ENCODE measurements at places on chromosomes 3 and 15. TPM values are rescaled to one million over a fixed set of nuclear protein-coding genes. Genes with fewer than 3 reads are reported as not detected.

- H3K36me3 ChIP-seq: no peaks in the 10 kb centered on the region
- H3K27me3 ChIP-seq: no peaks in the 10 kb centered on the region
- no peak overlapping the region for H3K27ac ChIP-seq
- H3K4me3 ChIP-seq: no peak overlapping the region
- DNase-seq: no peak
- H3K4me1 ChIP-seq: peaks cover 14% of the 10 kb centered on the region
Observed at GRCh38 chr3:4672725-4673275, 179.7 kb downstream of the ITPR1 start.

DNA sequence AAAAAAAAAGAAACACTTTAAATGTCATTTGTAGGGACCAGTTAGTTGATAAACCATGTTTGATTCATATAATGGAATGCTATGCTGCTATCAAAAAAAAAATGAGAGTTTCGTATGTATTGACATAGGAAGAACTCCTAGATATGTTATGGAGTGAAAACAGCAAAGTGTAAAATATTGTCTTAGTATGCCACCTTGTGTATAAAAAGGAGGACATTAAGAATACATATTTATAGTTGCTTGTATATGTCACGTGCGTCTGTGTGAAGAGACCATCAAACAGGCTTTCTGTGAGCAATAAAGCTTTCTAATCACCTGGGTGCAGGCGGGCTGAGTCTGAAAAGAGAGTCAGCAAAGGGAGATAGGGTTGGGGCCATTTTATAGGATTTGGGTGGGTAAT lies 39.5 kb downstream of the KBTBD8 start:
- no peak overlapping the region for H3K27ac ChIP-seq
- DNase-seq: peak; percentile 8
- H3K4me1 ChIP-seq: no peaks in the 10 kb centered on the region
- H3K27me3 ChIP-seq: no peaks in the 10 kb centered on the region

DNA sequence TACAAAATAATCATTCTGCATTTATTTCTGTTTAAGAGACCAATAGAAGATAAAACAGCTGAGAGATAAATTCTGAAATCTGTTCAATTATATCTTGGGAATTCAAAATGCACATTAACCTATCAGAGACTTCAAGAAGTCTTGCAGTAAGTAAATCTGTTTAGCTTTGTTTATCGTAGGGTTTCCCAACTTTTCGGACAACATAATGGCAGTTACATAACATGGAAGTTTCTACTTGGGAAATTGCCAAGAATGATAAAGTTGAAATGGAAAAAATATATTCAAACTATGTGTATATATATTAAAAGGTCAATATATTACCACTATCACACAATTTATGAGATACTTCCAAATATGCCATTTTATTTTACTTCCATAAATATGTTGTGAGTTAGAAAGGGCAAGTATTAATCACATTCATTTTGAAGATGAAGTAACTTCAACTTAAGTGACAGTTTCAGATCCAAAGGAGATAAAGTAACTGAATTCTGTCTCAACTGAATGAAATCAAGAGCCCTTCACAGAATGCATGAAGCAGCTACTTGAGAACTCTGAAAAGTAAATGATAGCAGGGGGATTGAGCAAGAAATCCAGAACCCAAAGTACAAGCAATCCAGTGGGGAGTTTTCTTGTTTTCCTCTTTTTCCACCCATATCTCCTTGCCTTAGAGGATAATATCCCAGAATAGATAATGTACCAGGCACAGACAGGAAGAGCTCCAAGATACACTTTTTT lies 108.8 kb downstream of the PLOD2 start:
- no peak overlapping the region for H3K27ac ChIP-seq
- no peaks in the 10 kb centered on the region for H3K27me3 ChIP-seq
- H3K4me1 ChIP-seq: no peaks in the 10 kb centered on the region
- H3K4me3 ChIP-seq: no peak overlapping the region
- 0 out of 2 replicates have a peak, but pooled peaks cover 3% of the 10 kb centered on the region for H3K36me3 ChIP-seq
- DNase-seq: no peak

DNA sequence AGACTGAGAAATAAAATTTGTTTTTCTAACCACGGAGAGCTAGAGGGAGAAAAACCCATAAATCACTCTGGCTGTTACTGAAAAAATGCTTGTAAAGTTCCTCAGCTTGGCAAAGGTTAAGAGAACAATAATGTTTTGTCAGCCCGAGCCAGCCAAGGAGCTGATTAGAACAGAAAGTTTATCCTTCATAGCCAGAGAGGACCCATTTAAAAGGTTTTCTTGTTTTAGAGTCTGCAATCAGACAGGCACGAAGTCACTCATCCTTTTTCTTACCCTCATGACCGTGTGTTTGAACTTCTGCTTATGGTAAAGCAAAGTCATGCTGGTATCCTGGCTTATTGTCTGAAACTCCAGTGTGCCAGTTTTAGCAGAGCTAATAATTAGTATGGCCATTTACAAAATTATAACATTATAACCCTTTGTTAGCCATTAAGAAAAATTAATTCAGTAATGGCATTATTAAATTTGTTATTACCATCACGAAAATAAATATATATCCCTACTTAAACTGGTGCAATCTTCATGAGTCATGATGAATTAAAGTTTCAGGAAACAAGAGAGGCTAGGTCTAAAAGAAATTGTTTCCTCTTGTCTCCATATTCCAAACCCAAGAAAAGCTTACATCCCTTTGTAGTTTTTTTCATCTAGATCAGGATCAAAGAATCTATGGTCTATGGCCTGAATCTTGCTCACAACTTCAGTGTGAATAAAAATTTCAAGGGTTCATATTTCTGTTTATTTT lies 13.5 kb upstream of the STXBP5L start:
- no peak overlapping the region for H3K4me3 ChIP-seq
- DNase-seq: no peak
- H3K4me1 ChIP-seq: no peaks in the 10 kb centered on the region
- no peak overlapping the region for H3K27ac ChIP-seq
- no peaks in the 10 kb centered on the region for H3K36me3 ChIP-seq

- peaks cover 16% of the 10 kb centered on the region for H3K27me3 ChIP-seq
- DNase-seq: no peak
- no peak overlapping the region for H3K27ac ChIP-seq
- no peak overlapping the region for H3K4me3 ChIP-seq
- H3K4me1 ChIP-seq: peaks cover 11% of the 10 kb centered on the region
Observed at GRCh38 chr15:65945616-65946015, 76.3 kb downstream of the RAB11A start.

DNA sequence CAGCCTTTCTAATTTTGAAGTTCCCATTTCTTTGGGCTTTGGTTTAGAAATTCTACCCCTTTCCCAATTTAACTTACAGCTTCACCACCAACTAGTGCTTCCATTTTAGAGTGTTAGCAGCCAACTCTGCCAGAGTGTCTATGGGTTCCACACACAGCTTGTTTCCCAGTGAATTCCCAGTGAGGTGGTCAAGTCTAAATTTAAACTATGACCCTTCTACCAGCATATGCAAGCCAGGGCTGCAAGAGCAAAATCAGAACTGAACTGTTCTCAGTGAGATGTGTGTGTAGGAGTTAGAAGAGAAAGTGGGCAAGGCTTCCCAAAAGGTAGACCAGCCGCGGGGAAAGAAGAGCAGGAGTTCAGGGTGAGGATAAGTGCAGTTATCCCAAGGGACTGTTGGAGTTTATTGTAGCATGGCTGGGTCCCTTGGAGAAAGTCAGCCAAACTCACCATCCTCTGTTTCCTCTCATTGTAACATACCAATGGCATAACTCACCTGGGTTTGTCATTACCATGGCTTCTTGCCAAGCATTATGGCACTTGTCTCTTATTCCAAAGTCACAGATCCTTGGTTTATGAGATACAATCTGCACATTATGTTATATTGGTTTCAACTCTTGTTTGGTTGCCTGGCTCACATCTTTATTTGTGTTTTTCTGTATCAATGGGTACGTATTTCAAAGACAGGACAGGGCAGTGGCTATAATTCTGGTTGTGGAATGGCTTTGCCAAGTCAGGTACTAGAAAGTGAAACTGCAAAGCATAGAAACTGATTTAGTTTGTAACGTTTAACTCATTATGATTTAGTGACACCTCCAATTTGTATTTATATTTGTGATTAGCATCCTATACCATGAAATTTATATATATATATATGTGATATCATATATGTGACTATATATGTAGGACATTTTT lies 130.2 kb upstream of the UMPS start:
- peak; percentile 38 for DNase-seq
- H3K27ac ChIP-seq: no peak overlapping the region
- no peaks in the 10 kb centered on the region for H3K4me1 ChIP-seq

DNA sequence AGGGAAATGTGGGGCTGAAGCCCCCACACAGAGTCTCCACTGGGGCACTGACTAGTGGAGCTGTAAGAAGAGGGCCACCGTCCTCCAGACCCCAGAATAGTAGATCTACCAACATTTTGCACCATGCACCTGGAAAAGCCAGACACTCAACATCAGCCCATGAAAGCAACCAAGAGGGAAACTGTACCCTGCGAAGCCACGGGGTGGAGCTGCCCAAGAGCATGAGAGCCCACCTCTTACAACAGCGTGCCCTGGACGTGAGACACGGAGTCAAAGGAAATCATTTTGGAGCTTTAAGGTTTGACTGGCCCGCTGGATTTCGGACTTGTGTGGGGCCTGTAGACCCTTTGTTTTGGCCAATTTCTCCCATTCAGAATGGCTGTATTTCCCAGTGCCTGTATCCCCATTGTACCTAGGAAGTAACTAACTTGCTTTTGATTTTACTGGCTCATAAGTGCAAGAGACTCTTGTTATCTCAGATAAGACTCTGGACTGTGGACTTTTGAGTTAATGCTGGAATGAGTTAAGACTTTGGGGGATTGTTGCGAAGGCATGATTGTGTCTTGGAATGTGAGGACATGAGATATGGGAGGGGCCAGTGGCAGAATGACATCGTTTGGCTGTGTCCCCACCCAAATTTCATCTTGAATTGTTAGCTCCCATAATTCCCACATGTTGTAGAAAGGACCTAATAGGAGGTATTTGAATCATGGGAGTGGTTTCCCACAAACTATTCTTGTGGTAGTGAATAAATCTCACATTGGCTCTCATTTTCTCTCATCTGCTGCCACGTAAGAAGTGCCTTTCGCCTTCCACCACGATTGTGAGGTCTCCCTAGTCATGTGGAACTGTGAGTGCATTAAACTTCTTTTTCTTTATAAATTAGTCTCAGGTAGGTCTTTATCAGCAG lies 105.8 kb downstream of the CBLB start:
- no peak for DNase-seq
- H3K27ac ChIP-seq: no peak overlapping the region
- H3K36me3 ChIP-seq: peaks cover 40% of the 10 kb centered on the region
- H3K27me3 ChIP-seq: no peaks in the 10 kb centered on the region

GRCh38 chr3:41276191-41276590 lies 76.9 kb downstream of the CTNNB1 start:
- H3K4me1 ChIP-seq: peaks cover 15% of the 10 kb centered on the region
- H3K36me3 ChIP-seq: no peaks in the 10 kb centered on the region
- peak; percentile 14 for DNase-seq
- no peak overlapping the region for H3K4me3 ChIP-seq
- H3K27ac ChIP-seq: no peak overlapping the region

GRCh38 chr3:189288348-189289235 lies 116.8 kb downstream of the TPRG1 start:
- no peak for DNase-seq
- H3K27ac ChIP-seq: no peak overlapping the region
- H3K4me1 ChIP-seq: no peaks in the 10 kb centered on the region
- no peak overlapping the region for H3K4me3 ChIP-seq
- no peaks in the 10 kb centered on the region for H3K27me3 ChIP-seq

- no peak overlapping the region for H3K27ac ChIP-seq
- no peak overlapping the region for H3K4me3 ChIP-seq
- no peaks in the 10 kb centered on the region for H3K36me3 ChIP-seq
- H3K4me1 ChIP-seq: no peaks in the 10 kb centered on the region
- no peaks in the 10 kb centered on the region for H3K27me3 ChIP-seq
Observed at GRCh38 chr15:31893780-31894179, 136.5 kb upstream of the CHRNA7 start.

DNA sequence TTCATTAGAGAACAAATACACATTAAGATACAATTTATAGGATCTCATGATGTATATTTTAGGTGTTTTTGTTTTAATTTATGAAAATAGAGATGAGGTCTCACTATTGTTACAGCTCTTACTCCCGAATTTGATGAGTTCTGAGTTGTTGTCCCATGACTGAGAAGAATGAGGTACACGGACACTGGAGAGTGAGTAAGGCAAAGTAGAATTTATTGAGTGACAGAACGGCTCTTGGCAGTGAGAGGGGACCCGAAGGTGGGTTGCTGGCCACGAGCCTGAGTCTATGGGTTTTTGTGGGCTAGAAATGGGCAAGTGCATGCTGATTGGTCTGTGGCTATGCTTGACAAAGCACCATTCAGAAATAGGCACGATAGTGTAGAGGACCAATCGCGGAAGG lies 3.1 kb upstream of the RNF168 start:
- no peaks in the 10 kb centered on the region for H3K27me3 ChIP-seq
- 0 out of 2 replicates have a peak, but pooled peaks cover 3% of the 10 kb centered on the region for H3K4me1 ChIP-seq
- H3K27ac ChIP-seq: no peak overlapping the region
- H3K4me3 ChIP-seq: no peak overlapping the region
- no peak for DNase-seq

DNA sequence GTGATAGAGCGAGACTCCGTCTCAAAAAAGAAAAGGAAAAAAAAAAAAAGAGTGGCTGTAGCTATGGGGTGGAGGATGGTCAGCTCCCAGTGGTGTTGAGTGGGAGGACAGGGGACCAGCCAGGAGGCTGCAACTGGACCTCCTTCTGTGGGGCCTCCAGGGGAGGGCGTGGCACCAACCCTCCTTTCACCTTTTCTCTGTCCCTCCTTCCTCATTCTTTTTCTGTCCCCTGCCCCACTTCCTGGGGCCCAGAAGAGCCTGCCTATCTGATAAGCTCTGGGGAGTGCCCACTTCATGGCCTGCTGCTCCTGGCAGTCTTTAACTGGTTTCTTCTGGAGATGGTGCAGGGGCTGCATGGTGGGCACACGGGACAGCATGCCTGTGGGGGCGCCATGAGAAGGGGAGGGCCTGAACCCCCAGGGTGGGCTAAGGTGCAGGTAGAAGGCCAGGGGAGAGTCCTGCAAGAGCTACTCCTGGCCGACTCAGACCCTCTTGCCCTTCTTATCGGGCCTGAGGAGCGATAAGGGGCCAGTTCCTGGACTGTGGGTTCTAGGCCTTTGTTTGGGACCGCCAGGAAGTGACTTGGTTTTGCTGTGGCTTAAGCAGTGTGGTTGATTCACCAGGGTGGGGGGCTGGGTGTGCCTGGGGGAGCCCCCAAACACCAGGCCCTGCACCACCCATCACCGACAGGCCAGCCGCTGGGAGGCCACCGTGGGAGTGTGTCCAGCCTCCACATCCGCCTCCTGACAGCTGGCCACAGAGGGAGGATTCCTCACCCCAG lies 49.4 kb upstream of the FLNB start:
- no peaks in the 10 kb centered on the region for H3K27me3 ChIP-seq
- peak; percentile 73 for DNase-seq
- no peaks in the 10 kb centered on the region for H3K36me3 ChIP-seq
- H3K4me3 ChIP-seq: no peak overlapping the region

GRCh38 chr3:95334461-95334860 lies 1271.6 kb downstream of the NSUN3 start:
- H3K36me3 ChIP-seq: no peaks in the 10 kb centered on the region
- no peak for DNase-seq
- no peaks in the 10 kb centered on the region for H3K27me3 ChIP-seq
- H3K4me3 ChIP-seq: no peak overlapping the region

The GOLGA6A gene
- not detected for total RNA-seq

The CD96 gene
- not detected for total RNA-seq

The C3orf20 gene
- total RNA-seq: not detected

The NUP210 gene
- total RNA-seq: under 0.01 TPM

The PRR23E gene
- total RNA-seq: not detected

The SFMBT1 gene
- 3.0 TPM for total RNA-seq

The PHC3 gene
- total RNA-seq: 17.5 TPM

The GRAMD2A gene
- not detected for total RNA-seq

The SLC12A8 gene
- 12.0 TPM for total RNA-seq

The GOLGA6L7 gene
- total RNA-seq: not detected

The SLC24A5 gene
- total RNA-seq: not detected

The ICE2 gene
- 43.4 TPM for total RNA-seq

Data from GM23248 (cell line).